ENCODE measurements at places on chromosomes 5 and 9.
A peak's percentile ranks its signal among the peaks of the same experiment; 100 is the strongest.

DNA sequence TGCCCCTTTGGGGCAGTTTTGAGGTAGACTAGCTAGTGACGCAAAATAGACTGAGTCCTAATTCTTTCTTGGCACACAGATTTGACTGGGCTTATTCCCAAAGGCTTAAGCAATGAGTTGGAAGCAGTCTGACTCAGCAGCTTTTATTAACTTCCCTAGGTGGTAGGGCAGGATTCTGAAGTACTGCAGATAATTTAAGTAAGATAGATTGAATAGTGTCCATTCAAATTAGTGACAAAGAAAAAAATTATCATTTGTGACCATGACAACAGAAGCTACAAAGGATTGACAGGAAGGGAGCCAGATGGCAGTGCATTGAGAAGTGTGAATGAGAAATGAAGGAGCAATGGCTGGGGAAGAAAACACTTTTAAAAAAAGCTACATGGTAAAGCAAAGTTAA lies 649.4 kb downstream of the CDH9 start:
- DNase-seq: no peak

GRCh38 chr9:25078202-25078601 lies 532.5 kb upstream of the IZUMO3 start:
- no peak for DNase-seq

- DNase-seq: no peak
Measured at GRCh38 chr9:8011974-8012373, 212.4 kb upstream of the DMAC1 start.

- DNase-seq: no peak
Measured at GRCh38 chr5:158957196-158957595, 142.5 kb downstream of the EBF1 start.

DNA sequence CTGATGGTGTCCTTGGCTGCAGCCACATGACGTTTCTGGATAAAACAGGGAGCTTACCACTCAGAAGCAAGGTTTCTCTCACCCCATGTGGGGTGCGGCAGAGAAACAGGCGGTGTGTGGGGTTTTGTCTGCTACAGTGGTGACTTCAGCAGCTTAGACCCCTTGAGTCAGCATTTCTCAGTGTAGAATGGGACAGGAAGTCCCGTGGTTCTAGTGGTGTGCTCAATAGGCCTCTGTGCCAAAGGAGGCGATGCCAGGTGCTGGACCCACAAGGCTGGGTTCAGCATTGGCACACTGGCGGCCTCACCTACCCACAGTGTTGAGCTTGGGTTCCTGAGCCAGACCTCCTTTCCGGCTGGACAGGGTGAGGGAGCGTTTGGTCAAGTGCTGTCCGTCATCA lies 125.2 kb upstream of the SMIM23 start:
- DNase-seq: no peak

DNA sequence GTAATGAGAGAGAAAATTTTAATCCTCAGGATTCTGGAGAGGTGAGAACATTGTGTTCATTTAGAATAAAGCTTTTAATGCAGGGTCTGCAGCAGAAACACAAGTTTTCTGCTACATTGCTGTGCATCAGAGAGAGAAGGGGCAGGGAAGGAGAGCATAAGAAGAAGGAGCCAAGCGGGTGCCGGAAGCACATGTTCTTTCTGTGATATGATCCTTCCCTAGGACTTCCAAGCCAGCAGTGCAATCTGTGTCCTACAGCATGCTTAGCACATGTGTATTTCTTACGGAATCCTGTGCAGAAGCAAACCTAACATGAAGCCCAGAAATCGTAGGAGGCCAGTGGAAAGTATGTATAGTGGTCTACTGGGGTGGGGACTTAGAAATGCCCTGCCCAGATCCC lies 458.3 kb upstream of the BRINP1 start:
- DNase-seq: no peak

DNA sequence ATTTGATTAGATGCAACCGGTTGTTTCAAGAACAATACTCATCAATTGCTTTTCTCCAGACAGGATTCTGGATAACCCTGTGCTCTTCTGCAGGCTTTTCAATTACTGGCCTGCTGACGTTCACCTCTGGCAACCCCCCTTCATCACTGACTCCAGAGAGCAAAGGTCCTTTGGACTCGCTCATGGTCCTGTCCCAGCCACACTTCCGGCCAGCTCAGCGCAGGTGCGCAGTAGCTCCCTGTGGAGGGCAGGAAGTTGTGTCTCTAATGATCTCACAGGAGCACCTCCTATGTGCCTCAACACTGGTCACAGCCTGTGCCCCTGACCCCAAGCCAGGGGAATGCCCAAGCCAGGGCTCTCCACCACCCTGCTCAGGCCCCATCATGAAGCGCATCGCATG lies 44.0 kb downstream of the OLFM1 start:
- no peak for DNase-seq

DNA sequence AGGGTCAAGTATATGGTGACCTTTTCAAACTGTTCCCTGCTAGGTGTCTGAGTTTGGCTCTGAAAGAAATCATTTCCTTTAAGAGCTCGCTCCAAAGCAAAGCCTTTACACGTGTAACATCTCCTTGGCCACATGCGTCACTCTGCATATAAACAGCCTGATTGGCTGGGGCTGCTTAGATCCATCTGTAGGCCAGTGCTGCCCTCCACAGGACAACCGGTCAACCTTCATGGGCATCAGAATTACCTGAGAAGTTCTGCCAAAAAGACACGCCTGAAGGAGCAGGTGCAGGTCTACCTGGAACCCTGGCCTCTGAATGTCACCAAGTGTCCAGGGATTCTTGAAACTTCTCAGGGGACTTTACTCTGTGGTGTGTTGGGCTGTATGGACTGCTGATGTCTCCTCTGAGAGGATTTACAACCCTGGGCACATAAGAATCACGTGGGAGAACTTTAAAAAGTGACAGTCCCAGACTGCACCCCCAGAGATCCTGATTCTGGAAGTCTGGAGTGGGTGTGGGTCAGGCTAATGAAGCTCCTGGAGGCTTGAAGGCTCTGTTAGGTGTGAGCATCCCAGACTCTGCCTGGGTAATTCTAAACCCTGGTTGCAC lies 497.6 kb downstream of the GADD45G start:
- DNase-seq: peak; percentile 70

All from mesothelial cell of epicardium (in vitro differentiated cells).